ENCODE measurements at places on chromosomes 11 and 22.

DNA sequence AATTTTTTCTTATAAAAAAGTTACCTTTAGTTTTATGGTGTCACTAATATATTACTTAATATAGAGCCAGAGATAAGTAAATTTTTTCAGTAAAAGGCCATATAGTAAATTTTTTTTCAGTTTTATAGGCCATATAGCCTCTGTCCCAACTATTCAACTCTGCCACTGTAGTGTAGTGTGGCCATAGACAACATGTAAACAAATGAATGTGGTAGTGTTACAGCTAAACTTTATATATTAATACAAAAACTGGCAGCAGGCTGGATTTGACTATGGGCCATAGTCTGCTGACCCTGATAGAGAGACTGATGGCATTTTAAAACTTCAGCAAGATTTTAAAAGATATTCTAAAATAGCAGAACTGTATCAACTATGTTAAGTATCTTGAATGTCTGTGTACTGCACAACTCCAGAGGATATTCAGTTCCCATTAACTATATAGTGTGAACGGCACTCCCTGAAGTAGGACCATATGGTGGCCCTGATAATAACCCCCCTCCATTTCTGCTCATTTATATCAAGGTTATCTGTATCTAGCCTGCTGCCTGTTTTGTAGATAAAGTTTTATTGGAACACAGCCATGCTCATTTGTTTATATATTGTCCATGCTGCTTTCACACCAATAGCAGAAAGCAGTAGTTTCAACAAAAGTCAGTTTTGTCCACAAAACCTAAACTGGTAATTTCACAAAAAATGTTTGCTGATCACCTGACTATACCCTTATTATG, 71.6 kb downstream of the PRMT3 start:
- no peak for DNase-seq

DNA sequence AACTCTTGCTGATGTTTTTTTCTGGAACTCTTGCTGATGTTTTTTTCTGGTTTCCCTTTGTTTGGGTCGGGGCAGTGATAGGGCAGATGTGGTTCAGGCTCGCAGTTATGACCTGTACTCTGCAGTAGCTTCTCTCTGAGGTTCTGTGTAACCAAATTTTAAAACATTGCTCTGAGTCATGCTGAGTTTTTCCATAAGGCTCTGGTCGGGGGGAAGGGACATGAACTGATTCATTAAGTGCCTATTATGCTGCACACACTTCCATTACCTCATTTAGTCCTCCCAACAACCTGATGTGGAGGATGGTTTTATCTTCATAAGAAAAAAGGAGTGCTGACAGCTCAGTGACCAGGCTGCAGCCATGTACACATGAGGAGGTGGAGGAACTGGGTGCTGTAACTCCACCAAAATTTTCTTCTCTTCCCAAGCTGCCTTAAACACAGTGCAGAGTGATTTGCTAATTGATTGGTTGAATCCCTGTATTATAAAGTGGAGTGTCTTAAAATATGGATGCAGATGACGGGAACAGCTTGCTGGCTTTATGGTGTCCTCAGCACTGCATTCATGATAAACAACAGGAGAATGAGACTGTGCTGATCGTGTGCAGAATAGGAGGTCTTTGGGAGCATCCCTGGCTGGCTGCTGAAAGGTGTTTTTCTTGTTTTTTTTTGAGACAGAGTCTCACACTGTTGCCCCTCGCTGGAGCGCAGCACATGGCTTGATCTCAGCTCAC, 19.1 kb downstream of the TNRC6B start:
- no peak for DNase-seq

DNA sequence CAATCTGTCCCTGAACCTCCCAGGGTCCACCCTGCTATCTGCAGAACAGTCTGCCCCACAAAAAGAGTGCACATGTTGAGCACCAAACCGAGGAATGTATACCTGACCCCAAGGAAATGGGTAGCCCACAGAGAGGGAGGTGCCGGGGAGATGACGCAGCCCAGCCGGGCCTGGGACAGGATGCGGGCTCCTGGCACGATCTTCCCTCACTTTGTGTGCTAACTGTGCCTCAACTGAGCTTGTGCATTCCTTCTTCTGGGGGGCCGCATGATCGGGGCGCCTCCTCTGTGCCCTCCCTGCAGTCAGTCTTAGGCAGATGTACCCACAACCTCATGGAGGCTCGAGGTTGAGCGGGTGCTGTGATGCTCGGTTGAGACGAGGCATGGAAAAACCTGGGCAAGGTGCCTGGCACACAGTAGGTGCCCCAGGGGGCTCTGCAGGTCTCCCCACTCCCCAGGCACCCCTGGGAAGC, 2.4 kb downstream of the GAS2L1 start:
- no peak for DNase-seq

DNA sequence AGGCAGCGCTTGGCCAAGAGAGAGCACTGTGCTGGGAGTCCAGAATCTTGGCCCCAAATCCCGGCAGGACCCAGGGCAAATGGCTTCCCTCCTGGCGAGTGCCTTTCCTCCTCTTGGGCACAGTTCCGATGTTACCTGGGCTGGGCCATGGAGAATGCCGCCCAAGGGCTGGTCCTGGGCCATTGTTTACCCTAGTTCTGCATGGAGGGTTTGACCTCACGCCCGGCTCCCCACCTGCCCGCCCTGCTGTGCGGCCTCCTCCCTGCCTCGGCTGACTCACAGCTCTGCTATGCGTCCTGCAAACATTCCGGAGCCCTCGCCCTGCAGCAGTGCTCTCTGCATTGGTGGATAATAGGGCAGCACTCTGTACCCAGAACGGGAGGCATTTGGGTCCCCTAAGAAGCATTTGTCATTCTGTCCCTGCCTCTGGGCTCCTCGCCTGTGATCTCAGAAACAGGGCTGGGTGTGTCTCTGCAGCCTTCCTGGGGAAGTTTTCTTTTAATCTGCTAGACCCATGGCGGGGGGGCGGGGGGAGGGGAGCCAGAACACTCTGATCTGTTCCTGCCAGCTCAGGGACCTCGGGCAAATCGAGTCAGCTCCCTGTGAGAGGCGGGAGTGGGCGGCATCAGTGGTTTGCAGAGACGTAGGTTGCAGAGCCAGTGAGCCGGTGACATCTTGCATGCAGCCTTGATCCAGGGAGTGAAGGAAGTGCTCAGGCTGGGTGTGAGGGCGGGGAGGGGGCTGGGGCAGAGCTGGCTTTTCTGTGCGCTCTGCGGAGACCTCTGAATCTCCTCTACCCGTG, 32.9 kb upstream of the SMIM38 start:
- DNase-seq: peak; percentile 86

GRCh38 chr11:122634501-122634900, 21.0 kb upstream of the UBASH3B start:
- DNase-seq: peak; percentile 58

DNA sequence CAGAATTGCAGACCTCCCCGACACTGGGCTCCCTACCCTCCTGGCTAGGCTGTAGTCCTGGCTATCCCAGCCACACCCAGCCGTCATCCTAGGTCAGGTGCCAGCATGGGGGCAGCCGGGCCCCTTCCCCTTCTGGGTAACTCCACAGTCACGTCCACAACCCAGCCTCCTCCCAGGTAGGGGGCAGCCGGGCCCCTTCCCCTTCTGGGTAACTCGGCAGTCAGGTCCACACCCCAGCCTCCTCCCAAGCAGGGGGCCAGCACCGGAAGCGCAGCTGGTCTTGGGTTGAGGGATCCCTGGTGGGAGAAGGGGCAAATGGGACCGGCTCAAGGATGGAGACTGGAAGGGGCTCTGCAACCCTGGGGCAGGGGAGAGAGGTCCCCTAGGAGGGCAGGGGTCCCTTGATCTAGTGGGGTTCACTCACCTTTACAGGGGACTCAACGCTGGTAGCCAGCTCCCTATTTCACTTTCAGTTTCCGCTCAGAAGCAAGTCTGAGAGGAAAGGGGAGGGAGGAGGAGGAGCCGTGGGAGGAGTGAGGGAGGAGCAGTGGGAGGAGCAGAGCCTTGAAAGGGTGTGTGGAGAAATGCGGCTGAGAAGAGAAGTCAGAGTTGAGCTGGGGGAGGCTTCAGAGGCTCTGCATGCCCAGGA, at the start of gene TRIM21:
TRIM21 (minus strand) TSS at position 494 of the 649 bp plus-strand sequence. CDS start 3,293 bp downstream, outside the sequence.
- DNase-seq: peak; percentile 84

- peak; percentile 93 for DNase-seq
These were observed 741 bp upstream of the TMEM179B start for GRCh38 chr11:62786318-62787004.

DNA sequence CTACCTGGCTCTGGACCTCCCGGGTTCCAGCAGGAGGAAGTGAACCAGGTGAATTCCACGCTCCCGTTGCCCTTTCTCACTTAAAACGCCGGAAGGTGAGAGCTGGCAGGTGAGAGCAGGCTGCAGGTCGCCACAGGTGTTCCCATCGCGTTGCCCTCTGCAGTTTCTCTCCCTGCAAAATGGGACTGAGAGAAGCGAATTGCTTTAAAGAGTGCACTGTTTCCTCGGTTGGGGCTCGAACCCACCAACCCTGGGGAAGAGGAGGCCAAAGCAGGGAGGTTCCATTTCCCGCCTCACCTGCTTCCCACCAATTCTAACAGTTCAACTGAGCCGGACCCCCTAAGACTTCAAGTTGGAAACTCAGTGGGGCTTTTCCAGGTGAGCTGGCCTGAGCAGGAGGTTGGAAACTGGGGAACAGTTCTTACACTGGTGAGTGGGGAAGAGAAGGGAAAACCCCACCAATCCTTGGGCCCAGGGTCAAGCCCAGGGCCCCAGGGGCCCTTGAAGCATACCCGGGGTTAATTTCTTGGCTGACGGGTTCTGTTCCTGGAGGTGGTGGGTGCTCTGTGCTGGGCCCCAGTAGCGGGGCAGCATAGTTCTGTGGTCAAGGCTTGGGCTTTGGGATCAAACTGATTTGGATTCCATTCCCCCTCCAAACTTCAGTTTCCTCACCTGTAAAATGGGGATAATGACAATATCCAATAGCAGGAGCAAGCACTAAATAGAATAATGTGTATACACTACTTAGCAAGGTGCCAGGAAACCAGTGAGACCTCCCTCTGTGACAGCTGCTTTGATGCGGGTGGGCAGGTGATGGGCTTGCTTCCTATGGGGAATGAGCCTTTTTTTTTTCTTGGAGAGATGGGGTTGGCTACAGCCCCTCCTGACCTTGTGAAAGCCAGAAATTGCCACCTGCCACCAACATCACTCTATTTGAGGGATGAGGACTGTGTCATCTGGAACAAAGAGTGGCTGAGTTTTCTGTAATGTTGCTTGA, 788 bp downstream of the CD82 start:
- no peak for DNase-seq

DNA sequence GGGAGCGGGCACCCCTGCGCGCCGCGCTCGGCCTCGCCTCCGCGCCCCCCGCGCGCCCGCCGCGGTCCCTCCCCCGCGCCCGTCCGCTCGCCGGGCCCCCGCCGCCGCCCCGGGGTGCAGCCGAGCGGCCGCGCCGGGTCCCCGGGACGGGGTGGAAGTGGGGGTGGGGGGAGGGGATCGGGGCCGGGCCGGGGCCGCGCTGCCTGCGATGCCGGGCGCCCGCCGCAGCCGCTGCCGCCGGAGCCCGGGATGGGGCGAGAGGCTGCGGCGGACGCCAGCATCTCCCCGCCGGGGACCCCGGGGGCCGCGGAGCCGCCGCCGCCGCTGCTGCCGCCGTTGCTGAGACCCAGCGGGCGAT, 365 bp downstream of the MGAT3 start:
- no peak for DNase-seq

GRCh38 chr11:102421261-102421660, 31.3 kb downstream of the TMEM123 start:
- no peak for DNase-seq

GRCh38 chr22:19886605-19887255, 32.1 kb upstream of the GNB1L start:
- DNase-seq: peak; percentile 9

DNA sequence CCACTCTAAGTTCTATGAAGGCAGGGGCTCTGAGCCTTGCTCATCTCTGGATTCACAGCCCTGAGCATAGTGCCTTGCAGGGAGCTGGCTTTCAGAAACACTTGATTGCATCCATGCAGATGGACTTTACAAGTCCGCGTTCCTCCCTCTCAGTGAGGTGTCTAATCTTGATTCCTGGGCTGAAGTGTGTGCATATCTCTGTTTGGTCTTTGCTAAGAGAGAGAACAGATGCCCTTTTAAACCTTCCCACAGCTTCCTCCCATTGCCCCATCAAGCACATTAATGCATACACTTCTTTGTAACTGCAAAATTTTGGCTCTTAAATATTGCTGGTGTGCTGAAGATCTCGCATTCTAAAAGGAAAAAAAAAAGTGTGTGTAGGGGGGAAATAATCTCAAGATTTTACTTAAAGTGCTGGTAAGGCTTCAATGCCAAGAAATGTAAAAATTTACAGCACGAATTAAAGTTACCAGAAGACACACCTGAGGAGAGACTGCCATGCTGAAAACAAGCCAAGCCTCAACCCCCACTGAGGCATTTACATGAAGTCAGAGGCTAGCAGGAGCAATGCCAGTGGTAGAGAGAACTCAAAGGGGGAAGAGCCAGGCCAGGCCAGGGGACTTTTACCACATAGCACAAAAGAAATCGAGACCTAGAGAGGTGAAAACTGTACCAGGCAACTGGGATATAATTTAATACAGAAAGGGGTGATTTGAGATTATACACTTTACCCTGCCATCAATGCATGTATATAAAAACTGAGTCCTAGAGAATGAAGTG, 492.1 kb downstream of the SOX6 start:
- DNase-seq: no peak

DNA sequence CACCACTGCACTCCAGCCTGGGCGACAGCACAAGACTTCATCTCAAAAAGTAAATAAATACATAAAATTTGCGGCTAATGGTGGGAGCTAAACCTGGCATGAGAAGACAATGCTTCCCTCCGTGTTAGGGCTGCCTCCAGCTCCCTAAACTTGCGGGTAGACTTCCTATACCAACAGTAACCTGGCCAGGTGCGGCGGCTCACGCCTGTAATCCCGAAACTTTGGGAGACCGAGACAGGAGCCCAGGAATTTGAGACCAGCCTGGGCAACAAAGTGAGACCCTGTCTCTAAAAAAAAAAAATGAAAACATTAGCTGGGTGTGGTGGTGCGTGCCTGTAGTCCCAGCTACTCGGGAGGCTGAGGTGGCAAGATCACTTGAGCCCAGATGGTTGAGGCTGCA, 25.3 kb downstream of the SLC25A18 start:
- no peak for DNase-seq

DNA sequence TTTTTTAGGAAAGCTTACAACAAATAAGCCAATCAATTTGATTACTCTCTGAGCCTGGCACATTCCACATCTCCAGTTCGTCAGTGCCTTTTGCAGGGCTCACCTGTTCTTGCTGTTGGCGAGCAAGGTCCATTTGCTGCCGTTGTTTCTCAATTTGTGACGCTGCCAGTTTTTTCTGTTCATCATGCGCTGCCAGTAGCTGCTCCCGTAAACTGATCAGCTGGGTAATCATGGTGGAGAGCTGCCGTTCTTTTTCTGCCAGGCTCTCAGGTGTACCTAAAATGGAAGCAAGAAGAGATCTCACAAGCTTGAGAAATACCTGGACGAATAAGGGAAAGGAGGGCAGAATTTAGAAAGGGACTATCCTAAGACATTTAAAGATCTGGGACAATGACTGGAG, 169.7 kb downstream of the SOX6 start:
- DNase-seq: no peak

- DNase-seq: no peak
These were observed 484.9 kb downstream of the NTM start for GRCh38 chr11:131855320-131855719.

Data from WTC11 (cell line).